ENCODE measurements at places on chromosomes 13 and 19.

DNA sequence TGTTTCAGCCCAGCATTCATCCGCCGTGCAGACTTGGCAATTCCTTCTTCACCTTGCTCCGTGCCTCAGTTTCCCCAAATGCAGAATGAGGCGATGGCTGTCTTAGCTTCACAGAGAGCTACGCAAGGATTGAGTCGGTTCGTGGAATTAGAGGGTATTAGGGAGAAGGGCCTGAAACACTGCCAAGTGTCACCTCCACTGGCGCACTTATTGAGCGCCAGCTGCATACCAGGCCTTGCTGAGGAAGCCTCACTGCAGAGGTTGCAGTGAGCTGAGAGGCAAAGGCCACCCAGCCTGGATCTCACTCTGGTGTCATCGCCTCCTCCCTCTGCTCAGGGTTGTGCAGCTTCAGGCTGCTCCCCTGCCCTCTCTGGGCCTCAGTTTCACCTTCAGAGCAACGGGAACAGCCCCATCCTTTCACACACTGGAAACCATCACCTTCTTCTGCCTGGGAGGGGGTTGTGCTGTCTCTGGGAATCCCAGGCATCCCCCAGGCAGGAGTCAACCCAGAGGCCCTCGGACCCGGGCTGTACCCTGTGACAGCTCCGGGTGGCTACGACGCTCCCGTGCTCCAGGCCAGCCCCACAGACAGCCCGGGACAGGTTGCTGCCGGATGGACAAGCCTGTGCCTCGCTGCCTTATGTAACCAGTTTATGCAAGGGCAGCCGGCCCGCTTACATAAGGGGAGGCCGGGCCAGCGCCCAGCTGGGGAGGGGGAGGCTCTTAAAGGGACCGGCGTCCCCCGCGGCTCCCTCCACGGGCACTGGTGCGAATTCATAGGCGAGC is 31.9 kb downstream of the NFIC start:
- peak; percentile 93 for DNase-seq

GRCh38 chr13:79749984-79750551 is 269.1 kb downstream of the NDFIP2 start:
- DNase-seq: no peak

DNA sequence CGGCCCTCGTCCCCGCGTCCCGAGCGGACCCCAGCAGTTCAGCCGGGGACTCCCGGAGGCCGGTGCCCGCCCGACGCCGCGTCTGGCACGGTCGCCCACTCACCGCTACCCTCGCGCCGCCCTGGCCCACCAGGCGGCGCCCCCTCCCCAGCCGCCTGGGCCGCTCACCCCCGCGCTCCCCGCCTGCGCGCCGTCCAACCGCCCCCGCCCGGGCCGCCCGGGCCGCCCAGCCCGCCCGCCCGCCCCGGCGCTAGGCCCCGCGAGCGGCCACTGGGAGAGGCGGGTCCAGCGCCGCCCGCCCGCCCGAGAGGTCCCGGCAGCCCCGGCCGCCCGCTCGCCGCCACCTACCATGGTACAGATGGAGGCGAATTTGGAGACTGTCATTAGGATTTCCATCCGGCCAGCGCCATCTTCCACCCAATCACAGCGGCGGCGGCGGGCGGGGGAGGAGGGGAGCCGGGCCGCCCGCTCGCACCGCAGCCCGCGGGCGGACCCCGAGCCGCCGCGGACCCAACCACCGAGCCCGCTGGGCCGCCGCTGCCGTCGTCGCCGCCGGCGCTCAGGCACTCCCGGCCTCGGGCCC is at the start of gene USP12:
USP12 (minus strand) TSS at position 568 of the 583 bp plus-strand sequence; CDS start at position 396, 172 bp downstream.
- no peak for DNase-seq

DNA sequence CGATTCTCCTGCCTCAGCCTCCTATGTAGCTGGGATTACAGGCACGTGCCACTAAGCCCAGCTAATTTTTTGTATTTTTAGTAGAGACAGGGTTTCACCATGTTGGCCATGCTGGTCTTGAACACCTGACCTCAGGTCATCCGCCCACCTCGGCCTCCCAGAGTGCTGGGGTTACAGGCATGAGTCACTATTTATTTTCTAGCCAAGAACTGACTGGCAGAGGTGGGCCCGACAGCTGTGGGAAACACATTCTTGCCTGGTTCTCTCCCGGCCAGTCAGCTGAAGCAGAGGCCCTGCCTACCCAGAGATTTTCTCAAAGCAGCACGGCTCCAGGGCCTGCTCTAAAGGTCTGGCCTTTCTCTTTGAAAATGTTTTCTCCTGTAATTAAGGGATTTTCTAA is 108.0 kb downstream of the KCTD15 start:
- DNase-seq: no peak

DNA sequence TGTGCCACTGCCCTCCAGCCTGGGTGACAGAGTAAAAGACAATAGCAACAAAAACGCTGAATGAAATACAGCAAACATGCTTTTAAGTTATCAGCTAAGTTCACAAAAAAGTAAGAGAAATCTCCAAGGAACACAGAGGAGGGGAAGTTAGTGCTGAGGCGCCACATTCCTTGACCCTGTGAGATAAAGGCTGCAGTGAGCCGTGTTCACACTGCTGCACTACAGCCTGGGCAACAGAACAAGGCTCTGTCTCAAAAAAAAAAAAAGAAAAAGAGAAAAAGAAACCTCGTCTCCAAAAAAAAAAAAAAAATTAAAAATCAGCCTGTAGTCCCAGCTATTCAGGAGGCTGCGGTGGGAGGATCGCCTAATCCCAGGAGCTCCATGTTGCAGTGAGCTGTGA is 16.3 kb upstream of the DOCK6 start:
- no peak for DNase-seq

- DNase-seq: no peak
These were observed 8.4 kb upstream of the S1PR5 start for GRCh38 chr19:10525636-10526035.

DNA sequence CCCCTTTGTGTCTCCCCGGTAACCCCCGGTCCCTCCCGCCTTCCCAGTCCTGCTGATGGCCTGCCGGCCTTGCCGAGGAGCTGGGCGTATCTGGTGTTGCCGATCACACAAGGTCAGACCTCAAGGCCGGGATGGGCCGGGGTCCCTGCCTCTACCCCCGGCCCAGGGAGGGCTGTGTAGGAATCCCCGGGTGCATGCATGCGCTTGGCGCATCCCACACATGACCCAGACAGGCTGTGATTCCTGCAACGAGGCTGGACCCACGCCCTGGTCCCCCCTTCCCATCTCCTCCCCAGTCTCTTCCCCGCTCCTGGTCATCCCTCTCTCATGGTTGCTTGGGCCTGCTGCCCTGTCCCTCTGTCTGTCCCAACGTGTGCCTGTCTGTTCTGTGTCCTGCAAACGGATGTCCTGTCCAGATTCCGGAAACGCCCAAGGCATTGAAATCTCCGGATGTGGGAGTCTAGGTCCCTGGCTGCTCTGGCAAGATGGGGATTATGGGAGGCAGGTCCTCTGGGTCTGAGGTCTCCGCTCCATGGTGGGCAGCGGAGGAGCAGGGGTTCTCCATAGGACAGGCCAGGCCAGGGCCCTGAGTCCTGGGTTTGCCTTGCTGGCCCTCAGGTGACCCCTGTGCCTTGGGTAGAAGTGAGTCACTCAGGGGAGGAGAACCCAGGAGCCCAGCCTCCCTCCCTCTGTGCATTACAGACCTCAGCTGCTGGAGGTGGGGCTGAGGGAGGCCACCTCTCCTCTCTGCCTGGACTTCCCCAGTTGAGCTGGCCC is 1.6 kb downstream of the PKN1 start:
- DNase-seq: no peak

DNA sequence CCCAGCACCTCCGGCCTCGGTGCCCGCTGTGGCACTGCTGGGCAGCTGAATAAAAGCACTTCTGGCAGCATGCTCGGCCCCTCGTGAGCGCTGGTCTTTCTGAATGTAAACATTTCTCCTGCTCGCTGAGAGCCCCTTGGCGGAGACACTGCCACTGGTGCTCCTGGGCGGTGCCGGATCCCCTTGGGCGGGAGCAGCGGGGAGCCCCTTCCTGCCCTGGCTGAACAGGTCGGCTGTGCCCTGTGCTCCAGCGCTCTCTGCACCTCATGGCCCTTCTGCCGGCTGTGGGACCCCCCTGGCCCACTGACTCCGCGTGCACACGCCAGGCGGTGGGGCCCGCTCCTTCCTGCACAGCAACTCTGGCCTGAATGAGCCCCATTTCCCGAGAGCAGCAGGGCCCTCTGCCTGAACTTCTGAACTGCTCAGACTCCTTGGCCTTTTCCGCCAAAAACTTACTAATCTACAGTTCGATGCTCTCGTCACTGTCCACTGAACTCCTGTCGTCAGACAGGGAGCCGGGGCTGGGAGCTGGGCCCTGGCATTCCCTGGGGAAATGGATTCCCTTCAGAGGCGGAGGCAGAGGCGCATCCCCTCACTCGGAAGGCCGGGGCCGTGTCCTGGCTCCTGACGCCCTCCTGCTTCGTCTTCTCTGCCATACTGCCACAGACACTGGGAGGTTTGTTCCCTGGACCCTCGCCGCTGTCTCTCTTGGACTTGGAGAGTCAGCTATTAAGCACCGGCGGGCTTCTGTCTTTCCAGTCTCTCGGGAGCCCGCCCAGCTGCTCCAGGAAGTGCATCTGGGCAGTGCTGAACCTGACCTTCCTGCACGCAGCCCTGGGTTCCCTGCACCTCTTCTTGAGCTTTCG is 14.2 kb downstream of the RB1 start:
- DNase-seq: no peak

GRCh38 chr19:20662421-20663105 is 1.2 kb upstream of the ZNF626 start:
- DNase-seq: no peak

DNA sequence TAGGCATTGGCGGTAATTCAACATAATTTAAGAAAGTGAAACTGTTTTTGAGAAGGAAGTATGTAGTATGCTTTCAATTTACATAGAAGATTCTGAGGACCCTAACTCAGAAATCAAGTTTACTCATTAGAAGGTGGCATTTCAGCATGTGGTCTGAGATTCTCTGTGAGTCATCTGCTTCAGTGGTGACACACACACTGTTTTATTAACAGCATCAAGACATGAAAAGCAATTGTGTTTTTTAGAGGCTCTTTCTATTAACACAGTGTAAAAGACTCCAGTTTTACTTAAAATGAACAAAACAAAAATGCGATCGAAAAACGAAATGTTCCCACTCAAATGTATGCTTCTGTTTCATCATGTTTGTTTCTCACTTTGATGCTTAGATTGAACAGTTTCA is 802.1 kb upstream of the SLITRK6 start:
- DNase-seq: no peak

- no peak for DNase-seq
These were observed 4.6 kb downstream of the DEDD2 start for GRCh38 chr19:42212886-42213285.

Data from esophagus muscularis mucosa (tissue), 4 donors.